Activated T-helper 2 cell treated with anti-CD3 and anti-CD28 coated beads, Interferon-gamma antibody, Interleukin-2, Interleukin-4, amounts not matched to agents 10 μg/mL and 5 μg/mL and 100 μg/mL, durations not matched to agents 14 hours and 24 hours and 36 hours (primary cell): ENCODE measurements at places on chromosomes 4 and X. TPM values are rescaled to one million over a fixed set of nuclear protein-coding genes. Genes with fewer than 3 reads are reported as not detected.

Gene SPANXA2
- total RNA-seq: not detected in 2 replicates

- H3K4me3 ChIP-seq: no peak overlapping the region
- no peaks in the 10 kb centered on the region for H3K4me1 ChIP-seq
- no peak for DNase-seq
- H3K27ac ChIP-seq: no peak overlapping the region
Observed at GRCh38 chrX:16739574-16739973, 20.2 kb downstream of the SYAP1 start.

DNA sequence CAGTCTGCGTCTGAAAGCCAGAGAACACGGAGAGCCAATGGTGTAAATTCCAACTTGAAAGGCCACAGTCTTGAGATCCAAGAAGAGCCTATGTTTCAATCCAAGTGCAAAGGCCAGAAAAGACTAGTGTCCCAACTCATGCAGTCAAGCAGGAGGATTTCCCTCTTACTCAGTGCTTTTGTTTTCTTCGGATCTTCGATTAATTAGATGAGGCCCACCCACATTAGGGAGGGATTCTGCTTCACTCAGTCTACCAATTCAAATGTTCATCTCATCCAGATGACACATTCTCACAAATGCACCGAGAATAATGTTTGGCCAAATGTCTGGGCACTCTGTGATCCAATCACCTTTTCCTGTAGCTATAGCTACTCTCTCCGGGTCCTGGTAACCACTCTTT is 91.5 kb upstream of the S100G start:
- no peak overlapping the region for H3K4me3 ChIP-seq
- peaks cover 2% of the 10 kb centered on the region for H3K4me1 ChIP-seq
- DNase-seq: no peak

GRCh38 chr4:76023389-76023788 is at the start of gene CXCL10:
Gene CXCL10, minus strand, starts transcription at chr4:76023497. Its CDS starts 66 bp downstream, at chr4:76023431.
- no peaks in the 10 kb centered on the region for H3K36me3 ChIP-seq
- peak within 1 kb of the TSS; percentile 24 for H3K27ac ChIP-seq
- H3K4me1 ChIP-seq: peaks cover 38% of the 10 kb centered on the region
- H3K27me3 ChIP-seq: no peaks in the 10 kb centered on the region

Gene SHROOM2
- total RNA-seq: not detected in 2 replicates

Gene LDB2
- not detected in 2 replicates for total RNA-seq

Gene GBA3
- total RNA-seq: 0.09 TPM in 1 of 2 replicates, not detected in the other

GRCh38 chr4:8267077-8267476 is 2.5 kb upstream of the HTRA3 start:
- peaks cover 16% of the 10 kb centered on the region for H3K27me3 ChIP-seq
- no peak for DNase-seq
- no peaks in the 10 kb centered on the region for H3K4me1 ChIP-seq
- no peak overlapping the region for H3K4me3 ChIP-seq
- no peak overlapping the region for H3K27ac ChIP-seq
- no peaks in the 10 kb centered on the region for H3K36me3 ChIP-seq

GRCh38 chrX:54049801-54050200 is 5.5 kb upstream of the PHF8 start:
- H3K27ac ChIP-seq: no peak overlapping the region
- H3K4me1 ChIP-seq: peaks cover 7% of the 10 kb centered on the region
- DNase-seq: no peak
- H3K27me3 ChIP-seq: no peaks in the 10 kb centered on the region
- no peaks in the 10 kb centered on the region for H3K36me3 ChIP-seq

- H3K4me1 ChIP-seq: peaks cover 54% of the 10 kb centered on the region
- H3K4me3 ChIP-seq: no peak overlapping the region
- peak overlapping the region; percentile 24 for H3K27ac ChIP-seq
- DNase-seq: no peak
- peaks cover 16% of the 10 kb centered on the region for H3K36me3 ChIP-seq
Observed at GRCh38 chr4:152463562-152463961, 72.3 kb downstream of the FBXW7 start.

DNA sequence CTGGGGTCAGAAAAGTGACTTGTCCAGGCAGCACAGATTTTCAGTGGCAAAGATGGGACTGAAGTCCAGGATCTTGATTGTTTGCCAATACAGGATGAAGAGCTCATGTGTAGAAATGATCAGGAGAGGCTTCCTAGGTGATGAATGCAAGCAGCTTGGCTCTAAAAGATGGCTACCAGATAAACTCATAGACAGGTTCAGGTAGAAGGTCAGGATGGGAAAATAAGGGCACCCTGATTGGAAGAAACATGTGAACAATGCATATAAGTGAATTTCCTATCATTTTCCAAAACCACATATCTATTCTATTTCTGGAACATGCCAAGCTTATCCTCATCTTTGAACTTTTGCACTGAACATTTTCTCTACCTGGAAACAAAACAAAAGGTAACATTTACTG is 87.7 kb downstream of the FAM13A start:
- no peaks in the 10 kb centered on the region for H3K4me1 ChIP-seq
- no peak for DNase-seq
- H3K27me3 ChIP-seq: no peaks in the 10 kb centered on the region
- no peaks in the 10 kb centered on the region for H3K36me3 ChIP-seq
- no peak overlapping the region for H3K27ac ChIP-seq

- no peak for DNase-seq
- no peaks in the 10 kb centered on the region for H3K27me3 ChIP-seq
- H3K27ac ChIP-seq: no peak overlapping the region
- H3K4me3 ChIP-seq: no peak overlapping the region
- H3K36me3 ChIP-seq: no peaks in the 10 kb centered on the region
Observed at GRCh38 chrX:131257367-131257766, 31.7 kb downstream of the IGSF1 start.

GRCh38 chr4:10581022-10581421 is 103.5 kb downstream of the CLNK start:
- H3K27ac ChIP-seq: no peak overlapping the region
- H3K36me3 ChIP-seq: no peaks in the 10 kb centered on the region
- peaks cover 28% of the 10 kb centered on the region for H3K4me1 ChIP-seq
- H3K4me3 ChIP-seq: no peak overlapping the region
- DNase-seq: no peak

DNA sequence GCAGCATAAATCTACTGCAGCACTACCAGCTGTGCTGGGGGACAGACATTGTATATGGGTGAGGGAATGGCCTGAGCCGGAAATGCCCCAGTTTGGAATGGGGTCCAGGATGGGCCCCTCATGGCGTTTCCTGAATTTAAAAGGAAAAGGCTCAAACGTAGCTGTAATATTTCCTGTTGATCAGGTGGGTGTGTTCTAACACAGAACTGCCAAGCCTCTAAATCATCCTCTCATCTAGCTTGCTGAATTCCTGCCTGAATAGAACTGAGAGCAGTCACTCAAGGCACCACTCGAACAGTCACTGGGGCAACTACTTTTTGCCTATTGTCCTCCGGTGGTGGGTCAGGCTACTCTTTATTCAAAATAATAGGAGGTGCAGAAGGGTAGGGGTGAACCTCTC is 28.7 kb downstream of the ADH6 start:
- H3K27me3 ChIP-seq: no peaks in the 10 kb centered on the region
- H3K4me1 ChIP-seq: no peaks in the 10 kb centered on the region
- no peak overlapping the region for H3K4me3 ChIP-seq
- no peak overlapping the region for H3K27ac ChIP-seq
- H3K36me3 ChIP-seq: no peaks in the 10 kb centered on the region

DNA sequence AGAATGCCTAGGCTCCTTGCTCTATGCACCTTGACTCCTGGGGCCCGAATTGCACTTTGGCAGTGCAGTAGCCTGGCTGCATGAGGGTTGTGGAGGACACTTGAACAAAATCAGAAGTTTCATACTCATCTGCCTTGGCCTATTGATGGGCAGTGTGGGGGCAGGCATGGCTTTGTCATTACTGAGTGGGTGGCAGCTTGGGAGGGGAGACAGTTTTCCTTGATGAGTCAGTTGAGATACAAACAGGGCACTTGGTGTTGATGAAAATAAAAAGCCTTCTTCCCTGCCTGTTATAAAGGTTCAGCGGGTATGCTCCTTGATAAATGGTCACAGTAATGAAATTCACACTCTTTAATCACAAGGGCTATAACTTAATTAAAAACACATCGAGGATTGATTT is 126.8 kb upstream of the MAMLD1 start:
- peaks cover 4% of the 10 kb centered on the region for H3K4me1 ChIP-seq
- no peak overlapping the region for H3K27ac ChIP-seq
- no peaks in the 10 kb centered on the region for H3K36me3 ChIP-seq
- H3K4me3 ChIP-seq: no peak overlapping the region

GRCh38 chr4:184355111-184355604 is 119.2 kb downstream of the IRF2 start:
- H3K36me3 ChIP-seq: no peaks in the 10 kb centered on the region
- peaks cover 14% of the 10 kb centered on the region for H3K4me1 ChIP-seq

- no peaks in the 10 kb centered on the region for H3K36me3 ChIP-seq
- no peak overlapping the region for H3K4me3 ChIP-seq
- no peak for DNase-seq
- H3K27me3 ChIP-seq: no peaks in the 10 kb centered on the region
- H3K27ac ChIP-seq: no peak overlapping the region
Observed at GRCh38 chr4:4519297-4519894, 22.5 kb downstream of the STX18 start.

- DNase-seq: no peak
- H3K36me3 ChIP-seq: no peaks in the 10 kb centered on the region
- no peaks in the 10 kb centered on the region for H3K4me1 ChIP-seq
- H3K27me3 ChIP-seq: no peaks in the 10 kb centered on the region
Observed at GRCh38 chrX:132909643-132910042, 48.8 kb downstream of the HS6ST2 start.

DNA sequence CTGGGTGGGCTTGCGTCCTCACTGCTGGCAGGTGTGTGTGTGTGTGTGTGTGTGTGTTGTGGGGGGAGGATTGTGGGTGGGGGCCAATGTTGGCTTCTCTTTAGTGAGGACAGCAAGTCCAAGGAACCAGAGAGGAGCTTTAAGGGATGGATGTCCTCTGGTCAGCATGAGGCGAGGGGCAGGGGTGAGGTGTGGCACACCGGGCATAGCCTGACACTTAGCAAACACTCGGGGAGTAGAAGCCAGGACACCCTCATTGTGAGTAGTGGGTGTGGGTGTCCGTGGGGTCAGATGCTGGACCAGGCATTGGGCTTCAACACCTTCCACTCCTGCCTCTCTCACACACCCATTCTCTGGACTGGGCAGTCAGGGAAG is 2.8 kb downstream of the SORCS2 start:
- no peak overlapping the region for H3K4me3 ChIP-seq
- DNase-seq: no peak
- no peaks in the 10 kb centered on the region for H3K4me1 ChIP-seq
- H3K27ac ChIP-seq: no peak overlapping the region
- peaks cover 41% of the 10 kb centered on the region for H3K27me3 ChIP-seq

DNA sequence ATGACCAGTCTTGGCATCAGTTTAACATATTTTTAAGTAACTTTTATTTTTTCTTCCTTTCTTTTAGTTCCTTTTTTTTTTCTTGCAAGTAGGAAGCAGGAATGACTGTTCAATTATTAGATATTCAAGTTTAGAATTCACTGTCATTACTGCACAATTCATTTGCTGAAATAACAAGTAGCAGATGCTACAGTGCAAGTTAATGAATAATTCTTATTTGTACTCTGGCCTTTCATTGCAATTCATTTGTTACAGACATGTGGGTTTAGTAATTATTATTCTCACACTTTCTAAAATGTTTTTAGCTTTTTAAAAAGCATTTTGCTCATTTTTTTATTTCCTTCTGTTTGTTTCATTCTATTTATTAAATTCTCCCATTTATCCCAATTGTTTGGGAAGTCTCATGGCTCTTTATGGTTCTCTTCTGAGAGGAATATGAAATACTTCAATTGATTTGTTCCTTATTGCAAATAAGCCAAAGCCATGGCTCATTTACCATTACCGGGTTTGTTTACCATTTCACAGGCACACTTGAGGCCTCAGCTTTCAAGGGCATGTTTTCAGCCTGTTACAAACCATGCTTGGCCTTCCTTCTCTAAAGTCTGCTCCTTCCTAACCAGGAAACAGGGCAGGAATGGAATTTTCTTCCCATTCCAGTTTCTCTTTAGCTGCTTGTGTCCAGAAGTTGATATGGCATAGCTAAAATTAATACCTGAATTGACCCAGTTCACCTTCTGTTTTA is 4.6 kb upstream of the DCAF4L1 start:
- no peak for DNase-seq
- no peak overlapping the region for H3K4me3 ChIP-seq
- no peaks in the 10 kb centered on the region for H3K27me3 ChIP-seq
- no peak overlapping the region for H3K27ac ChIP-seq
- peaks cover 6% of the 10 kb centered on the region for H3K4me1 ChIP-seq

DNA sequence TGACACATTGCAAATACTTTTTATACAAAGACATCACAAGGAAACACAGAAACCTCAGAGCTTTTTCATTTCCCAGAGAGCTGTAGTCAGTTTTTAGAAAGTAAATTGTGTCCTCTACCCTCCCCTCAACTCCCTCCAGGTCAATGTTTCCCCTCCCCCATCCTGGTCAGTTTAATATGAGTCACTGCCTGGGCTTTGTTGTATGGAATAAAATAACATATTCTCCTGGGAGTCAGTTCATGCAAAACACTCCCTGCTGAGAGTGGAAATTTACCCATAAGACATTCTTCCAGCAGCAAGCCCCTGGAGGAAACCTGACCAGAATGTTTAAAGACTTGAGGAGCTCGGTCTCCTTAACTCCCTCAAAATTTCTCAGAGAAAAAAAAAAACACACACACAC is 270.1 kb upstream of the LDB2 start:
- no peak overlapping the region for H3K4me3 ChIP-seq
- H3K36me3 ChIP-seq: no peaks in the 10 kb centered on the region
- H3K27ac ChIP-seq: no peak overlapping the region
- H3K4me1 ChIP-seq: no peaks in the 10 kb centered on the region

DNA sequence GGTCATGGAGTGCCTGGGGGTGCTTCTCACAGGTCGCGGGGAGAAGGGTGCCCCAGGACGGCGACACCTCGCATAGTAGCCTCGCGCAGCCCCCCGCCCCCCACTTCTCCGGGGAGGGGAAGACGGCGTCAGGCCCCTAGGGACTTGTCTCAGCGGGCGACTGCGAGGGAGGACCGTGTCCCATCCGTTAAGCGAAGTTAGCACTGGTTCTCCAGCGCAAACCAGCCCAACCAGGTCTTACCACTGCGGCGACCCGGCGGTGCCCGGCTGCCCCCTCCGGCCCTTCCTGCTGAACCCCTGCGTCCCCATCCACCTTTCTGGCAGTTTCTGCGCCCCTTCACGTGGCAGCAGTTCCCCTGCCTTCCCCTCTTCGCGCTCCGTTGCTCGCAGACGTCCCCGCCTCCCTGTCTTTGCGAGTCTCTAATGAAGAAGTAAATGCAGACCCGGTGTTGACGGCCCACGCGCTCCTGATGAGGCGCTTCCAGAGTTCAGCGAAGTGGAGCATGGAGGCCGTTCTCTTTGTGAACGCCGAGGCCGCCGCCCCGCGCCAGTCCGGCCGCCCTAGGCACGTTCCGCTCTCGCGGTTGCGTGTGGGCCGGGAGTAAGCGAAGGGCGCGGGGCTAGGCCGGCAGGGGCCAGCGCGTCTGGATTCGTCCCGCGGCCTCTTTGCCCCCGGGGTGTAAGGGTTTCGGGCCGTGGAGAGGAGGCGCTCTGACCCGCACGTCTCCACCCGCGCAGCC is 3.0 kb downstream of the SLIT2 start:
- DNase-seq: no peak
- no peak overlapping the region for H3K27ac ChIP-seq
- peaks cover 47% of the 10 kb centered on the region for H3K27me3 ChIP-seq
- H3K36me3 ChIP-seq: no peaks in the 10 kb centered on the region
- peaks cover 5% of the 10 kb centered on the region for H3K4me1 ChIP-seq
- no peak overlapping the region for H3K4me3 ChIP-seq
